ENCODE measurements at places on chromosomes 13 and 19.

GRCh38 chr13:91141543-91142061 is 205.9 kb upstream of the MIR17HG start:
- DNase-seq: no peak

GRCh38 chr13:64928696-64929499 is 2301.2 kb downstream of the PCDH9 start:
- DNase-seq: no peak

DNA sequence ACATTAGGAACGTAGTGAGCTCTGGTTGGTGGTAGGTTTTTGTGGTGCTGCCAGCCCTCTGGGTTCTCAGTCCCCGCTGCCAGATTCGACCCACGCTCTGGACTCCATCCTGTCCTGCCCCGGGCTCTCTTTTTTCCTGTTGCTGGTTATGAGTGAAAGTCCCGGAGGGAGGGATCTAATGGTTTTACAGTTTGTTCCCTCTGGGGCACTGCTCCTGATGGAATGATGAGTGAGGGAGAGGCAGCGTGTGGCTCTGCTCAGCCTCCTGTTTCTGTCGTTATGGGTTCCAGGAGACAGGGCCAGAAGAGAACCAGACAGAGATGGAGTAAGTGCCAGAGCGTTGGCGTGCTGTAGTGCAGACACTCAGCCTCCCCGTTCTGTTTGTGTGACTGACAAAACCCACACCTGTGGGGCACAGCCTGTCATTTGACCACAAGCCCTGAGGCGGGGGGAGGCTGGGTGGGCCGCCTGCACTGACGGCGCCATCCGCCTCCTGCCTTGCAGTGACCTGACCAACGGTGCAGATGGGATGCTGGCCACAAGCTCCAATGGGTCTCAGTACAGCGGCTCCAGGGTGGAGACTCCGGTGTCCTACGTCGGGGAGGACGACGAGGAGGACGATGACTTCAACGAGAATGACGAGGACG is 18.3 kb downstream of the ATP4B start:
- DNase-seq: no peak

DNA sequence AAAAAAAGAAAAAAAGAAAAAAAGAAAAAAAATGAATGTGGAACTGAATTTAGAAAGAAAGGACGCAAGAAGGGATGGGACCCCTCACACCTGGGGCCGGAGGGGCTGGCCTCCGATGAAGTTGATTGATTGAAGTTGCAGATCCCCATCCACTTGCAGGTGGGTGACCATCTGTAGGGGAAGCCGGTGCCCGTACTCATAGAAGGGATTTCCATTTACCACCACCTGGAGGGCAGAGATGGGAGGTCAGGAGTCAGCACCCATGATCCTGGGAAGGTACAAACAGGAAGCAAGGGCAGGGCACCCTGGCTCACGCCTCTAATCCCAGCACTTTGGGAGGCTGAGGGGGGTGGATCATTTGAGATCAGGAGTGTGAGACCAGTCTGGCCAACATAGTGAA is 6.4 kb downstream of the LGALS4 start:
- no peak for DNase-seq

- DNase-seq: no peak
Observed at GRCh38 chr13:94267581-94268366, 211.7 kb downstream of the DCT start.

DNA sequence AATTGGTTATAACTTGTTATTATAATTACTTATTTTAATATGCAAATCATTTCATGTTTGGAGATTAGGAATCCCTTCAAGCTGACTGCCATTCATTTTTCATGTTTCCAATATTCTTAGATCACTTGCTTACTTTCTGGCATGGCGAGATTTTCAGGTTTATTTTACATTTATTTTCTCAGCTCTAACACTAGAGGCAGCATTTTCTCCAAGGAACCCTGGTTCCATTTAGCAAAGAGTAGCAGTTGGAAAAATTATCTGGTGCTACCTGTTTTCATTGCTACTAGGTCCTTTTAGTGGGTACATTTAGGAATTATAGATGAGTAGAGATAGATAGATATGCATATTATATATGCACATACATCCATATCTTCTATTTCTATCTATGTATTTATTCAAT is 90.9 kb upstream of the TRPC4 start:
- no peak for DNase-seq

GRCh38 chr19:58326501-58326913 is 287 bp upstream of the ZSCAN22 start:
- no peak for DNase-seq

GRCh38 chr13:46352805-46353204 is 34.2 kb downstream of the RUBCNL start:
- no peak for DNase-seq

DNA sequence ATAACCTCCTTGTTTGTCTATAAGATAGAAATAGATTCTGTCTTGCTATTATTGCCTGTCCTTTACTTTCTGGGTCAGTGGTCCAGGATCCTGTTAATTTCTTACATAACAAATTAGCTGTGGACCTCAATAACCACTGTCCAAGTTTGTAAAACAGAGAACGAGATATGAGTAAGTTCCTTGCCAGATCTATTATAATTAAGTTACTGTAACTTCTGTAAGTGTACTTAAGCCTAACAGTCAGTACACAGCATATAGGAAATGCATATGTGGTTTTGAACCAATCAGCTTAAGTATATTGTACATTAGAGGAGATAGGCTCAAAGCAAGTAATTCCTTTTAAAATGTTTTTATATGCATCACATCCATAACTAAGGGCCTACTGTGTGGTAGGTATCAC is 34.9 kb downstream of the HTR2A start:
- no peak for DNase-seq

- no peak for DNase-seq
Observed at GRCh38 chr19:38316477-38317067, 825 bp upstream of the YIF1B start.

- no peak for DNase-seq
Observed at GRCh38 chr13:48159826-48160225, 64.9 kb upstream of the MED4 start.

DNA sequence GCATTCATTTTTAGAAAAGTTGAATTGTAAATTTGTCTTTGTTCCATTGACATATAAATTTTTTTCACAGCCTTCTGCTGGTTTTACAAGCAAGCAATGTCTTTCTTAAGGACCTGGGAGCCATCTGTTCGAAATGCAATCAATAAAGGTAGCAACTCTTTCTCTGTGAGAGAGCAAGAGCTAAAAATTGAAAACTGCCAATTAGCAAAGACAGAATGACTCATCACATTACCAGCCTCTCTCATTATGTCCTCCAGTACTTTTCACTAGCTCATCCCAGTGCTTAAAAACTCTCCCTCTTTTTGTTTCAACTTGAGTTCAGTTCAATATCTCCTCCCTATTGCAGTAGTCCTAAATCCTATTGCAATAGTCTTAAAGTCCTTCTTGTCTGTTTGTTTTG is 760.7 kb upstream of the SLITRK6 start:
- DNase-seq: no peak

DNA sequence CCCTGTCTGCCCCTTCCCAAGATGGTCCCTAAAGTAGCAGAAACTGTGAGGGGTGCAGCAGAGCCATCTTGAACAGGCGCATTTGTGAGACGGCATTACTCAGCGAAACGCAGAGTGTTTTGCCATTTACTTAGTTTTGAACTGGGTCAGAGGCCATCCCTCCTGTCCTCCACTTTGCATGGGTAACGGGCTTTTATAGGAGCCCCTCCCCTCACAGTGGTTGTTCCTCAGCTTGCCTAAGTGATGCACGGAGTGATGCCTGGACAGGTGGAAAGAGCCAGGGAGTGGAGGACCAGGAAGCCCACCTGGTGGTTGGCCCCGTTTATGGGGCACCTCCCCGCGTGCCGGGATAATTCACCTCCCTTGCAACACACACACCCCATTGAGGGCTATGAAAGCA is 68.0 kb upstream of the C1QTNF9 start:
- DNase-seq: no peak

- no peak for DNase-seq
Observed at GRCh38 chr13:27942972-27943371, 23.2 kb downstream of the PDX1 start.

DNA sequence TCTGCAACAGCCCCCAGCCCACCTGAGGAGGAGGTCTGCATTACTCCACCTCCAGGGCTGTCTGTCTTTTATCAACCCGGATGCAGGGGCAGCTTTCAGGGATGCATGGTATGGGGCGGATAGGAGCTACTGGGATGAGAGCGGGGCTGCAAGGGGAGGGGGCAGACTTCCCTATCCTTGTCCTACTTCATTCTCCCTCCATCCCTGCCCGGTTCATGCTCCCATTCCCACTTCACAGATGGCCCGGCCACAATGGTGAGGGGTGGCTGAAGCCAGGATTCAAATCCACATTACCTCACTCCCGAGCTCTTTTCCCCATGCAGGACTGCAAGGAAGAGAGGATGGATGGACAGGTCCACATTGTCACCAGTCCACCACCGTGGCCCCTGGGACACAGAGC is 40.5 kb upstream of the VSTM2B start:
- DNase-seq: no peak

- no peak for DNase-seq
Observed at GRCh38 chr13:94992036-94992960, 280.0 kb upstream of the SOX21 start.

DNA sequence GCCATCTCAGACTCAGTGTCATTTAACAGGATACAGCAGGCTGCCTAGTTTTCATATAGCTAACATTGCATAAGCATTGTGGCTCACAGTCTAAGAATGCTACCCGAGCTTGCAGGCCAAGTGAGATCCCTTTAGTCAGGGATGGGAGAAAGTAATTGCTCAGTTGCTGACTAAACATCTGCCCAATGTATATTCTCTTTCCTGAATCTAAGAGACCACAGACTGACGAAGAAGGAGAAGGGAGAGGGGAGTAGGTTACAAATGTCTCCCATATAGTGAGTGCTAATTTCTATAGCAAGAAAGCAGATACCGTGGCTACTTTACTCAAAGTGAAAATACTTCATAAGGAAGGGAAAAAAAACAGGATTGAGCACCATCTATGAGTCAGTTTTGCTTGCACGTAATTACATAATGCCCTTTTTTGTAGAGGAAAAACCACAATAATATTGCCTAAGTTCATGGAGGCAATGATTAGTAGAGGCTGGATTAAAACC is 453.9 kb downstream of the COG6 start:
- no peak for DNase-seq

DNA sequence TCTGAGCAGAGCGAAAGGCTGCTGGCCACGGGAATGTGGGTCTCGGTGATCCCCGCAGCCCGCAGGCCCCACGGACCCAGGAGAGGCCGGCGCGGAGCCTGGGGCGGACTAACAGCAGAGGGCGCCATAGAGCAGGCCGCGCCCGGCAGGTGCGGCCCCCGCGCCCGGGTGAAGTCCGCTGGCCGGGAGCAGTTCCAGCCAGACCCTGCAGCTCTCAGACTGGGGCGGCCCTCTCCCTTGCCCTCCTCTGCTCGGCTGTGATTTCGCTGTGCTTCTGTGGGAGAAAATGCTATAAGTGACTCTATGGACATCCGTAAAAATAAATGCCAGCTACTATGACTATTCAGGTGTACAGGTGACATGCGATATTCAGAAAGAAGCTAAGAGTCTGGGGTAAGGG is 37.7 kb downstream of the GSX1 start:
- peak; percentile 81 for DNase-seq

- DNase-seq: no peak
Observed at GRCh38 chr13:42650506-42650905, 76.6 kb downstream of the TNFSF11 start.

DNA sequence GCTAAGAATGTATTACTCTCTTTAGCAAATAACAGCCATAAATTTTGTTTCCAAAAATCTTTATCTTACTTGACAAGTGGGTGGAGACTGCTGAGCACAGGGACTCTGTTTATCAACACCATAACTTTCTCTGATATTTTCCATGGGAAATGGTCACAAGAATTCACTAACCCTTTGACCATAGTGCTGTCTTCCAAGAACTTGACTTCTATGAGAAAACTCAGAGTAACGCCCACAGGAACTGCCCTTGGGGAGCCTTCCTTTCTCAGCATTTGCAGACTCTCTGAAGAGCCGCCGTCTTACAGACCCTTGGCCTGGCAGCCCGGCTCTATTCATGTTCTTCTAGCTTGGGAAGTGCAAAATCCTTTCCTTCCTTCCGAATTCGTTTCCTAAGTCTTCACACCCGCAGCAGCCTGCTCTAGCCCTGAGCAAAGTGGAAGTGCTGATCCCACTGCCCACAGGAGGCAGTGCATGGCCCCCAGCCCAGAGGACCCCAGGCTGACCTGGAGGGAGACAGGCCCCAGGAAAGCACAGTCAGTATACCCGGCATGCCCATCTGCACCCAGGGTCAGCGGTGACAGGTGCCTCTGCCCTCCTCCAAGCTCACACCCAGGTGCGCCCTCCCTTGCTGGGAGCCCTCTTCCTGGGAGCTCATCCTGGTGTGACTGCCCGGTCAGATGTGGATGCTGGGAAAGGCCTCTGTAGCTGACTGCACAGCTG is 10.2 kb downstream of the GAS6 start:
- DNase-seq: no peak

GRCh38 chr19:39514840-39515550 is at the start of gene SELENOV:
SELENOV (plus strand) TSS chr19:39515139; CDS start chr19:39515213, 74 bp downstream.
- DNase-seq: no peak

- no peak for DNase-seq
Observed at GRCh38 chr13:48654511-48654910, 782 bp downstream of the CYSLTR2 start.

- no peak for DNase-seq
Observed at GRCh38 chr19:46579361-46579879, 21.7 kb upstream of the CALM3 start.

GRCh38 chr19:10920781-10921180 is 7.7 kb downstream of the YIPF2 start:
- no peak for DNase-seq

DNA sequence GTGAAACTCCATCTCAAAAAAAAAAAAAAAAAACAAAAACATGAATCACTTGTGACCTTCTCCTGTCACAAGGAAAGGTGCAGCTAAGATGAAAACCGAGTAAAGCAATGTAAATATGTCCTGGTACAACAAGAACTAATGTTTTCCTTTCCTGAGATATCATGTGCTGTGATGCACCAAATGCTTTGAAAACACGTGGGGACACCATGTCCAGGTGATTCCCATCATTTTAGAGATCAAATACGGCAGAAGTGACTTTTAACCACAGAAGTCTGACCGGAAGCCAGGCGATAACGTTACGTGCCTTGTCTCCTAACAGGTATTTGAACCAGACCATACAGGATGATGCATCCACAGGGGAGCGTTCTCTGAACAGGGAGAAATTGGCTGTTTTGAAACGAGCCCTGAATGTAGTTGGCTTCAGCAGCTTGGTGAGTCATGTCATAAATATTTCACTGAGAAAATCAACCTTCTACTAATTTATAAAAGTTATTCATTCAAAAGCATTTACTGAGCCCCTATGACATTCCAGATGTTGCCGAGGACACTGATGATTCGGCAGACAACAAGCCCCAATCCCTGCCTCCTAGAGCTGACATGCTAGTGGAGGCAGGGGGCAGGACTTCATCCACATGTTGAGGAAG is 328.1 kb downstream of the MYO16 start:
- no peak for DNase-seq

GRCh38 chr13:47455626-47456025 is 545.4 kb downstream of the SUCLA2 start:
- no peak for DNase-seq

DNA sequence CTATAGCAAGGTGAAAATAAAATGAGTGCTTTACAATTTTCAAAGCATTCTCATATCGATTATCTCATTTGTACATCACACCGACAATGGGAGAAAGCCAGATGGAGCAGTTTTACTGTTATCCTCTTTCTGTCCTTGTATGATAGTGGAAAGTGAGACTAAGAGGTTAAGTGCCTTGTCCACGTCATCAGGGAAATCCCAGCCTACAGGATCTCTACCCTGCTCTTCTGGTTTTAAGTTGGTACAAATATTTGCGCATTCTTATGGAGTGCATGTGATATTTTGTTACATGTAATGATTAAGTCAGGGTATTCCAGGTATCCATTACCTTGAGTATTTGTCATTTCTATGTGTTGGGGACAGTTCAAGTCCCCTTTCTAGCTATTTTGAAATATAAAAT is 12.4 kb upstream of the ENOX1 start:
- DNase-seq: no peak
